Ovary (tissue), 10 donors: ENCODE measurements at places on chromosomes 6 and 20. TPM values are rescaled to one million over a fixed set of nuclear protein-coding genes. Genes with fewer than 3 reads are reported as not detected.

Gene RIPPLY2
- polyA plus RNA-seq: 0.40 TPM

Gene CLPSL1
- polyA plus RNA-seq: not detected

DNA sequence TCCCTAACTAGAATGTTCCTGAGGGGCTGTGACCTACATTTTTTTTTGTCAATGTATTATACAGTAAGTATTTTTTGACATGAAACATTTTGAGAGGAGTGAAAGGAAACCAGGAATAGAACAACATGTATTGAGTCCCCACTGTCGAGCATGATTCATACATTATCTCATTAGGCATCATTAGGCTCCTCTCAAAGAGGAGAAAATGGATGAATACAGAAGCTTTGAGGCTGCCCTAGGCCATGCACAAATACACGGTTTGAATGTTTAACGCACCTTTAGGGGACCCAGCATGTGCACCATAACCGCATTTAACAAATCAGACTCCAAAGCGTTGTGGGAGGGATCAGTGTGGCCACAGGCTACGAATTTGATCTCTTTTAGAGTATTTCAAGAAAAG, 87.8 kb downstream of the TBXT start:
- DNase-seq: no peak

DNA sequence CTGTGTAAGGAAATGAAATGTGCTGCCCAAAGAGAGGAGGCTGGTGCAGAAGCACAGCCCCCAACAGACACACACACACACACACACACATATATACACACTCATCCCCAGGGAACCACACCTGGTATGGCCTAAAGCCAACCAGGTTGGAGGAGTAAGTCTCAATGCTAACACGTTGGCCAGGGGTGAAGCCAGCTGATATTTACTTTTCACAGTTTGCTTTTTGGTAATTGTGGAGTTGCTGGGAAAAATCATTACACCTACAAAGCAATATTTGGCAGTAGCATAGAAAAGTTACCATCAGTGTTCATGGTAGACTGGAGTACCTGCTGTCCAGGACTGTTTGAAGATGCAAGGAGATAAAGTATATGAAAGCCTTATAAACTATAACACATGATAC, 50.3 kb upstream of the NAA20 start:
- no peak for DNase-seq
